Right forelimb (tissue), 1 donor: ENCODE measurements at places on chromosomes 6 and 20.

- DNase-seq: no peak
These were observed 32.8 kb upstream of the GMPR start for GRCh38 chr6:16205377-16206144.

GRCh38 chr20:16641511-16642023 lies 68.3 kb upstream of the KIF16B start:
- DNase-seq: no peak

DNA sequence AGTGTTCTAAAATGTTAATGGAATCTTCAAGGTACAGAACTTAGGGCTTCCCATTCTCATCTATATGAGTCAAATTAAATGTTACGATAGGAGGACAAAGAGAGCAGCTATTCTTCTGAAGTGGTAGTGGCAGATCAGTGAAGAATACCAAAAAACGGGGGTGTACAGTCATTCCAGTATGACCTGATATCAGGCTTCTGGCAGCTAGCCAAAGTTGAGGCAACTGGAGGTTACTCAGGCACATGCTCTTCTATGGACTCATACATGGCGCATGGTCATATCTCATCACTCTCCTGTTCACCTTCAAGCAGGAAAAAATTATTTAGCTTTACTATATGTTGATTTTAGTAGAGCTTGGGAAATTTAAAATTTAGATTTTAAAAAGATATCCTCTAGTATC lies 1608.8 kb downstream of the GRIK2 start:
- no peak for DNase-seq

GRCh38 chr20:48791666-48792071 lies 36.1 kb downstream of the PREX1 start:
- peak; percentile 71 for DNase-seq

DNA sequence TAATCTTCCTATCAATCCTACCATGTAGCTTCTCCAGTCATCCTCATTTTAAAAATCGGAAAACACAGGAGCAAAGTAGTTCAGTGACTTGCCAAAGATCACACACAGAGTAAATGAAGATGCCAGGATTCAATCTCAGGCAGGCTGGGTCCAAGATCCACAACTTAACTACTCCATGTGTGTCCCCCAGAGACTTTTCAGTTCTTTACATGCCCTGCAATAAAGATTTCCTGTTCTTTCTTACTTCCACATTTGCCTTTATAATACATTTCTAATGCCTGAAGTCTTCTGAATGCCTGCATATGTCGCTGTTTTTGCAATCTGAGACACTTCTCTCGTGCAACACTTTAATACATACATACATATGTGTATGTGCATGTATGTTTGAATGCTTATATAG lies 121.7 kb upstream of the MARCKS start:
- no peak for DNase-seq

DNA sequence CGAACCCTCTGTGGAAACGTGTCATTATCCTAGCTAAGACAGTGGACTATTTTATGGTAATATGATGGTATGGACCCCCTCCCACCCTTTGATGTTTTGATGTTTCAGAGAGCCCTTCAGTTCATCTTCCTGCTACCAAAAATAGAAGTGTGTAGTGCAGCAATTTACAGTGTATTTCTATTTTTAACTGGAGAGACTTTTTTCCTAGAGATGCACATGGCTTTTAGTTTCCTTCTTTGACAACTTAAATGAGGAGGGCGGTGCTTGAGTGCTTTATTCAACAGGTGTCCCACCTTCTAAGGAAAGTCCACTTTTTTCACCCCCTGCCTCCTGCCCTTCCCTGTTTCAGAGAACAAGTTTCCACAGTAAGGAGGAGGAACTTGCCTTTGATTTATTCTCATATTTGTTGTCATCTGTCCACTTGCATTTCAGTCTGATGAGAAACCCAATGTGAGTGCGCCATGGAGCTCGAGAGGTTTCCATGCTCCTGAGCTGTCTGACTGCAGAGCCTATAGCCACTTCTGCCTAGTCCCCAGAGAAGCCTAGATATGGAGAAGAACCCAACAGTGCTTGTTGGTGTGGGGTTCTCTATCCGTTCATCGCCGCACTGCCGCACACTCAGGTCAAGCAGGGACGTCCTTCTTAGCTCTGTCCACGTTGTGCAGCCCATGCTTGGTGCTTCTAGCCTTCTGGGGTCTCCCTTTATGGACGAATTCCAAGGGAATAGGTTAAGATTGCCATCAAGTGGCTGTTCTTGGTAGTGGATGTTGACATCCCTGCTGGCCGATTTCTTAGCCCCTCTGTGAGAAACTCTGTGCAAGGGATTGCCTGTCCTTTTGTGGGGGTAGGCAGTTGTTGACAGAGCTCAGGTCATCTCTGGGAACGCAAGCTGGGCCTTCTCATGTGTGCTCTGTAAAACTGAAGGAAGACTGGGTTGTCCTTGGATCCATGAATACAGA lies 144.2 kb downstream of the JARID2 start:
- peak; percentile 54 for DNase-seq

- DNase-seq: no peak
These were observed 106.7 kb upstream of the INSM1 start for GRCh38 chr20:20261159-20261558.

- peak; percentile 59 for DNase-seq
These were observed 10.6 kb downstream of the RBM24 start for GRCh38 chr6:17291778-17292177.

DNA sequence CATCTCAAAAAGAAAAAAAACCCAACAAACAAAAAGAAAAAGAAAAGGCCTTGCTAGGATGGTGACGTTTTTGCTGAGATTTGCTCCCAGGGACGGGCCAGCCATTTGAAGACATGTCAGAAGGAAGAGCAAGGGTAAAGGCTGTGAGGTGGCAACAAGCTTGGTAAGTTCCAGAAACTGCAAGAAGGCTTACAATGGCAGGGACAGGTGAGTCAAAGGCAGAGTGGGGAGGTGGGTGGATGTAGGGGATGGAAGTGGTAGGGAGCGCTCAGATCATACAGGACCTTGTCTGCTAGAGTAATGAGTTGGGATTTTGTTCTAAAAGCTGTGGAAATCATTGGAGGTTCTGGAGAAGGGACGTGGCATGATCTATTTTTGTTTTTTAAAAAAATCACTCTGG lies 4.3 kb downstream of the KIF3B start:
- DNase-seq: no peak

DNA sequence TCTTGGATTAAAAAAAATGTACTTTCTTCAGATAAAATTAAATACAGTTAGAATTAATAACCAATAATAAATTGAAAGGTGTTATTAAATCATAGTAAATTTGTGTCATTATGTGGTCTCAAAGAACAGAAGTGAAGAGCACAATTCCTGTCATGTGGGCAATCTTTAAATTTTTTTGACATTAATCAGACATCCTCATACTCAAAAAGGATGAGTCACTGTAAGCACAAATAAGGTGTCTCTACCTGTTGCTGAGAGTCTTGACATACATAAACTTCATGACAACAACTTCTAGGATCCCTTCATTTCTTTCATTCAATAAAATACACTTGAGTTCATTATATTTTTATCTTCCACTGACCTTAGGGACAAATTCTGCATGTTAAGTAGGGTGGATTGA lies 76.1 kb downstream of the SLC22A3 start:
- no peak for DNase-seq

DNA sequence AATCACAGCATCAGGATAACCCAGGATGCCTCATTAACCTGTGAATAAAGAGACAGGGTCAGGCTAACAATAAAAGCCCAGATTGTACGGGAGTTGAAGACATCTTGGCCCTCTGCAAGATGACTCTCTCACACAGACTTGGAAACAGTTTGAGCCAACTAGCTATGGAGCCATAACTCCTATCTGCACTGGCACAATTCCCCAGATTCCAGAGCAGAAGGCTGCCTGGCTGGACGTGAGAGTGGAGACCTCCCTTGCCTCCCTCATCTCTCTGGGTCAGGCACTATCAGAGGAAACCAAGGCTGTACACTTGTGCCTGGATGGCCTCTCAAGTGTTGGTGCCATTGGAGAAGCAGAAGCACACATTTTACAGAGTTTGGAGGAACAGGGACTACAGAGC lies 312.6 kb downstream of the THBS2 start:
- DNase-seq: no peak

DNA sequence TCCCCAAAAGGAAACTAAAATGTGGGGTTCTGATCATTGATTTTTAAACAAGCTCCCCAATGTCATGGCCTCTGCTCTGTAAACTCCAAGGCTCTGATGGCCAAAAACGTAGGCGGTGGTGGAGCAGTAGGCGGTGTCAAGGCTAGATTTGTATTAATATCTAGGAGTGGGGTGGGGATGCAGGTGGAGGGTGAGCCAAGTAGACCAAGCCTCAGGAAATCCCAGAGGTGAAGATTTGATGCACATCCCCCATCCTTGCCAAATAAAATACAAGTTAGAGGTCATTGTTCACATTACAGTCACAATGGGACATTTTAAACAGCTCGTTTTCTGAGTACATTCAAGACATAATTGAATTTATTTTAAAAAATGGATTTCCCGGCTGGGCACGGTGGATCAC lies 30.9 kb upstream of the TBC1D7 start:
- DNase-seq: no peak

GRCh38 chr6:63543982-63544381 lies 28.3 kb upstream of the LOC128125822 start:
- DNase-seq: no peak

DNA sequence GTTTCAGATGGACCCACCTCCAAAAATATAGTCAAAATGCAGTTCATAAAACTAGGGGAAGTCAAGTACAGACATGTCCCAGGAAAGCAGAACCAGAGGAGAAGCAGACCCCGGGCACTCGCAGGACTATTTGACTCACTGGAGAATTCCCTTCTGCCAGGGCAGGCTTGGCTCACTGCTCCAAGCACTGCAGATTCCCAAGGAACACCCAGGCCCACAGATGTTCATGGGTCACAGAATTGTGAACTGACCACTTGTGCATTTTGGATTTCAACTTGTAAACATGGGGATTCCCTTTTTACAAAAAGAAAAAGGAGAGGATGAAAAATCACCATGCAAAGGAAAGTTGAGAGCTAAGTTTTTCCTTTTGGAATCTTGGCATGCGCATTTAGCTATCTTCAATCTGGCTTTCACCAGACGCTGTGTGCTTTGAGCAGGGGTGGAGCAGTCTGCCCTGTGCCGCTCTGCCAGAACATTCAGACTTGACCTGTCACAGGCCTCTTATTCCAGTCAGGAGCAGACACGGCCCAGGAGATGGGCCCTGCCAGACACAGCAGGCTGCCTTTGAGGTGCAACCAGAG lies 237.5 kb upstream of the TAB2 start:
- DNase-seq: peak; percentile 64

GRCh38 chr6:116766506-116767176 lies 1.1 kb upstream of the FAM162B start:
- no peak for DNase-seq

DNA sequence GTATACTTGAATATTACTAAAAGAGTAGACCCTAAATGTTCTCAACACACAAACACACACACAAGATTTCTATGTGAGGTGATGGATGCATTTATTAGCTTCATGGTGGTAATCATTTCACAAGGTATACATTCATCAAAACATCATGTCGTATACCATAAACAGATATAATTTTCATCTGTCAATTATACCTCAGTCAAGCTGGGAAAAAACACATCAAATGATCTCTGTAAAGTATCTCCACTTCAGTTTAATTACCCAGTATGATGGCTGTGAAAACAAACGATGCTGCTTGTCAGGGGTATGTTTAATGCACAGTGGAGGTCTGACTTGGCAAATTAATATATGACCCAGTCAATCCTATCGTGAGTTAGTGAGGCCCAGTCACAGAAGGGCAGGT lies 157.2 kb downstream of the MTFR2 start:
- no peak for DNase-seq

DNA sequence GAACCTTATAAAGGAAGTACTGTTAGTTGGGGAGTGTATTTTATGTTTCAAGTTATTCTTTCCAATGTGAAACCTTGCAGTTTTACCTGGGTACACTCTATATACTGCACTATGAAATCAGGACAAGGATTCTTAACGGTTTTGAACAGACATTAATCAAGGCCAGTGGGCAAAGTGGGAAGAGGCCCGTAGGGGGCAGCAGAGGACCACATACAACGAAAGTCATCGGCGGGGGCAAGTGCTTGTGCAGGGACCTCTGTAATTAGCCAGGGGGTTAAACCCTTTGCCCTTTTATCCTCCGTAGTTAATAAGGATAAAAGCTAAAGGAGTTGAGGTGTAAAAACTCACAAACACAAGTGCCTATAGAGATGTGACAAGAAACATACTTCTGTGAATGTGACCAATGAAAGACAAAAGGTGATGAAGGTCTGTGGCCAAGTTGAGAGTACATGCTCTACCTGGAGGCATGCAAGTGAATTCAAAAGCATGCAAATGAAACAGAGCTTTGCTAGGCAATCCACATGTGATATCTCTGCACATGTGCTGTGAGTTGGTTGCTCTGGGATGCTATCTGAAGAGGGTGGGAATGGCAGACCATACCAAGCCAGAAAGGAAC lies 392.7 kb upstream of the MAN1A1 start:
- DNase-seq: peak; percentile 69

DNA sequence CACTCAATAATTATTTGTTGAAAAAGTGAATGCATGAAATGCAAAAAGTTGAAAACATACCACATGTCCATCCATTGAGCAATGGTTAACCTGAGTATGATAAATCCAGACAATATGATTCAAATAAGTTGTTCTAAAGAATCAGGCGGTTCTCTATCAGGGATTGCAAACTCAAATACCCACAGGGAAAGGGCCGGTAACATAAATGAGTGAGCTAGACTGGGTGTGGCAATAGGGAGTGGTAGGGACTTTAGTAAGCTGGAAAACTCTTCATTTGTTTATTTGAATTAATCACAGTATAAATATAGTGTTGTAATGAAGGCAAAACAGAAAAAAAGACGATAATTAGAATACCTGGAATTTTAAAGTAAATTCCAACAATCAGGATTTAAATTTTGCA lies 106.3 kb downstream of the BCAS1 start:
- DNase-seq: no peak

- DNase-seq: no peak
These were observed at the start of gene FAM217A for GRCh38 chr6:4078691-4079471. Gene FAM217A, minus strand, starts transcription at chr6:4079137. Its CDS starts 1,723 bp downstream, at chr6:4077414.

GRCh38 chr6:35919827-35920751 lies 809 bp downstream of the SRPK1 start:
- DNase-seq: peak; percentile 60

DNA sequence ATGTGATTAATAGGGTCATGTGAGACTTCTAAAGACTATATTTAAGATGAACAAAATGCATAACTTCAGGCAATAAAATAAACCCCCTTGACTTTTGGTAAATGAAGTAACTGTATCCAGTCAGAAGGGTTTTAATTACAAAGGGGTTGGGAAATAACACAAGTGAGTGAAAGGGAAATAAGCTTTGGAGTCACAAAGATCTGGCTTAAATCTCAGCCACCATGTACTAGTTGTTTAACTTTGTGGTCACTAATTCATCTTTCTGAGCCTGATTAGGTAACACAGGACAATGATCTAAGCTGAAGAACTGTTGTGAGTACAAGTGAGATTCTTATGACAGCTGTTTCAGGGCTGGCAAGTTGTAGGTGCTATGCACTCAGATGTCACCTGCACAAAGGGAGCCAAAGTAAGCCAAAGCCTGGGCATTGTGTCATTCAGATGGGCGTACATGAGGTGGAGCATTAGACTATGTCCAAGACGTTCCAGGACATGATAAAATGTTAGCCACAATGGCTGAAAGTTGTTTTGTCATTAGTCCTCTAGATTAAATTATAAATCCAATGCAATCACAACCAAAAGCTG lies 13.8 kb downstream of the TOMM34 start:
- no peak for DNase-seq
